ENCODE measurements at places on chromosomes 7 and 10.

GRCh38 chr7:131555552-131556052, 826 bp downstream of the PODXL start:
- DNase-seq = no peak

GRCh38 chr7:93856323-93856722, 34.2 kb downstream of the TFPI2 start:
- DNase-seq = no peak

- DNase-seq = no peak
These were observed 145.9 kb upstream of the NEBL start for GRCh38 chr10:21043044-21043443.

DNA sequence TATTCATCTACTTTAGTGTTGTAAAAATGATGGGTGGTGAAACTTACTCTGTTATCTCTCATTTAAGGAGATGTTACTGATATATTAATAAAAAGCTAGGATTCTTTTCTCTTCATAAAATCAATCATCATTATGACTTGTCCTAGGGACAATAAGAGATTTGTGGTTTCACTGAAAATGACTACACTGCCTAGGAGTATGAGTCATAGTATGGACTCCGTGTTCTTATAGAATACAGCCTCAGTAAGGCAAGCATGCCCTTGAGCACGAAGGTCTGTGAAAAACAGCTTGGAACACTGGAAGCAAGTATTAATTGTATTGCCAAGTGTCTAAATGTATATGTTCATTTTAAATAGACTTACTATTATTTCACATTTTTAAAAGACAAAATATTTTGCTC, 749.2 kb upstream of the PCDH15 start:
- DNase-seq = no peak

GRCh38 chr7:26457696-26458327, 166.2 kb downstream of the SNX10 start:
- no peak for DNase-seq

- DNase-seq = no peak
These were observed 19.3 kb downstream of the PAPOLB start for GRCh38 chr7:4842319-4843064.

All from GM23338 (cell line).